BE2C (cell line): ENCODE measurements at places on chromosomes 7 and 10.
A peak's percentile ranks its signal among the peaks of the same experiment; 100 is the strongest.

DNA sequence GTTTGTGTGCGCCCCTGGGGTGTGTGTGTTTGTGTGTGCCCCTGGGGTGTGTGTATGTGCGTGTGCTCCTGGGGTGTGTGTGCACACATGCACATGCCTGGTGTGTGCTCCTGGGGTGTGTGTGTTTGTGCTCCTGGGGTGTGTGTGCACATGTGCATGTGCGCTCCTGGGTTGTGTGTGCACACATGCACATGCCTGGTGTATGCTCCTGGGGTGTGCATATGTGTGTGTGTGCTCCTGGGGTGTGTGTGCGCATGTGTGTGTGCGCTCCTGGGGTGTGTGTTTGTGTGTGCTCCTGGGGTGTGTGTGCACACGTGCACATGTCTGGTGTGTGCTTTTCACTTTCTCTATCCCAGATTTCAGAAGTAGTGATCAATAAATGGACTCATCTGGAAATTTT, 321.0 kb downstream of the WDR37 start:
- DNase-seq: no peak

GRCh38 chr7:67100956-67101361, 104.3 kb downstream of the TYW1 start:
- DNase-seq: no peak

DNA sequence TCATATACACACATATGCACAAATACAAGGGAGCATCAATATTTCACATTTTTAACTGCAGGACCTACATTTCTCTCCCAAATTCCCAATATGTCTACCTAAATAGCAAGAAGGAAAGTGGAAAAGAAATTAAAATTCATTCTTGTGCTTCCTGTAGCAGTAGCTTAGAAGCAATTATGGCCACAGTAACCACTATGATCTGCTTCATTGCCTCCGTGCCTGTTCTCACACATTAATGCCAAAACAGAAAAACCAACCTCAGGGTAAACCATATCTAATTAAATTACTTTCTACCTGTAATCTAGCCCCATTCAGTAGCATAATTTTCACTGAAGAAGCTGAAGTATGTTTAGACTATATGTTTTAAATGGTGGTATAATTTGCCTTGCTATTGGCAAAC, 55.2 kb downstream of the HYCC1 start:
- no peak for DNase-seq

- DNase-seq: no peak
These were observed 8.7 kb downstream of the ANKRD1 start for GRCh38 chr10:90912174-90912573.

GRCh38 chr10:33799281-33799943, 464.9 kb upstream of the NRP1 start:
- no peak for DNase-seq

DNA sequence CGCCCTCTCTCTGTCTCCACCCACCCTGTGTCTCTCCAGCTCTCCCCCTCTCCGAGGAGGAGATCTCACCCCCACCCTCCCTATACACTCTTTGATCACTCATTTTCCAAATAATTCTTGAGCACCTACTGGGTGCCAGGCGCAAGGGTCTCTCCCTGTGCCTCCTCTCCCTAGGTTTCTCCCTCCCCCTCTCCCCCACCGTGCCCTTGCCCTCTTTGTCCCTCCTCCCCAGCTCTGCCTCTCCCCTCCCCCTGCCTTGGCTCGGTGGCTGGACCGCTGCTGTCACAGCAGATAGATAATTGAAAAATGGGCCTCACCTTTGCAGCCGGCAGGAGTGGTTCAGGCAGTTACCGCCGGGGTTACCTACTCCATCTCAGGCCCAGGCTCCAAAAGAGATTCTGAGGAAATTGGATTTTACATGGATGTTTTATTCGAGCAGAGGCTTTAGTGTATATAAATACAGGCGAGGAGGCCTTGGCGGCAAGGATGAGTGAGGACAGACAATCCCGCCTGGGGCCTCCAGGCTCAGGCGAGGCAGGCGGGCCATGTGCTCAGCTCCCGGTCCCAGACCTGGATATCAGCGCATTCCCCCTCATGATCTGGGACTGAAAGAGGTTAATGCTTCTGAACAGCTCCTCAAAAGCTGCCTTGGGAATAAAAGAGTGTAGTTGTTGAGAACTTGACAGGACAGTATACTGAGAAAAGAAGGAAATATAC, 60.8 kb upstream of the BTRC start:
- DNase-seq: peak; percentile 73

DNA sequence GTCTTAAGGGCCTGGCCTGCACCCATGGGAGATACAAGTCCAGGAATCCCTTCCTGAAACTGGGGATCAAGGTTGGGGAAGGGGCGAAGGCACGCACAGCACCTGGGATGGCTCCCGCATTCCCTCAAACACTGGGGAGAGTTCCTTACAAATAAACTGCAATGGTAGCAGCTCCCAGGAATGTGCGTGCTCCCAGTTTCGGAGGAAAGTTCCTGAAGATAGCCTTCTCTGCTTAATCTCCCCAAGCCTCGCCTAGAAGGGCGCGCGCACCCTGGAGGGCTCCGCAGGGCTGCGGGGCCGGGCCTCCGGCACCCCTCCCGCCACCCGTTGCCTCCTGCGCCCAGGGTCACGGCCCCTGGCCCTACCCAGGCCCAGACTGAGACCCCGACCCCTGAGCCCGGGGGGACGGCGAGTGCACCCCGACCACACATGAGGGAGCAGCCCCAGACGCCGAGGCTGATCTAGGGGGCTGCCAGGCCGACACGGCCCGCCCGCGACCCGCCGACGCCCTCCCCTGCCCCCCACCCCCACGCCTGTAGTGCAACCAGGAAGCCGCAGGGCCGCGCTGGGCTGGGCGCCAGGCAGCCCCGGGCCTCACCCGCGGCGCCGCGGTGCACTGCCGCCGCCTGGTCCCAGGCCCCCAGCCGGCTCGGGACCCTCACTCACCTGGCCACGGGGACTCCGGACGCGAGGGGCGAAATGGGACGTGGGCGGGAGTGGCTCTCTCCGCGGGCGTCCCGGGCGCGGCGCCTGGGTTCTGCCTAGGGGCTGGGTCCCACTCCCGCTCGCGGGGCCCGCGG, 460 bp downstream of the ANXA11 start:
- peak; percentile 30 for DNase-seq

GRCh38 chr7:44293561-44294324, 31.7 kb downstream of the CAMK2B start:
- DNase-seq: peak; percentile 2

DNA sequence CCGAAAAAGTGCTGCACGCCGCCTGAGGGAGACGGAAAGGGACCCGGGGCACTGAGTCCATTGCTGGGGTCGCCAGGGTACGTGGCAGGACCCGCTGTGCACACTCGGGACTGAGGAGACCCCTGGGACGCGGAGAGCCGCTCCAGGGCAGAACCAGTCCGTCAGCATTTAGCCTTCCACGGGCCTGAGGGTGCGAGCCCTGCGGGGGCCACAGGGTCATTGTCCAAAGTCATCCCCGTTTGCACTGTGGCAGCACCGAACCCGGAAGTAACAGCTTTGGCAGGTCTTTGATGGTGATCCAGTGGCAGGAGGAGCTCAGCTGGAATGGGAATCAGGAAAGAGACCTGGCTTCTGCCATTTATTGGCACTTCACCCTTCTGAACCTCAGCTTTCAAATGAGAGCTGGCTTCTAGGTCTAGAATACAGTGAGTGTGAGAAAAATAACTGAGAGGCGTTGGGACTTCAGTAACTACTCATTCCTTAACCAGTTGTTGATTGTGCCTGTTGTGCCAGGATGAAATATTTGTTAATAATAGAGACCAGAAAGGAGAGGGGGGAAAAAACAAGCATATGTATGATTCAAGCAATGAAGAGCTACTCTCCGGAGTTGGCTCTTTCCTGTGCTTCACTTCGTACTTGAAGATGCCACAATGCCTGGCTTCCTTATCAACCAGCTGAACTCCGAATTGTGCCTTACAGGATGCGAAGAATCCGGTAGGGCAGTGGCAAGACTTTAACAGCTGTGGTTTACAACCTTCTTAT, 811 bp upstream of the ARHGAP12 start:
- peak; percentile 11 for DNase-seq

DNA sequence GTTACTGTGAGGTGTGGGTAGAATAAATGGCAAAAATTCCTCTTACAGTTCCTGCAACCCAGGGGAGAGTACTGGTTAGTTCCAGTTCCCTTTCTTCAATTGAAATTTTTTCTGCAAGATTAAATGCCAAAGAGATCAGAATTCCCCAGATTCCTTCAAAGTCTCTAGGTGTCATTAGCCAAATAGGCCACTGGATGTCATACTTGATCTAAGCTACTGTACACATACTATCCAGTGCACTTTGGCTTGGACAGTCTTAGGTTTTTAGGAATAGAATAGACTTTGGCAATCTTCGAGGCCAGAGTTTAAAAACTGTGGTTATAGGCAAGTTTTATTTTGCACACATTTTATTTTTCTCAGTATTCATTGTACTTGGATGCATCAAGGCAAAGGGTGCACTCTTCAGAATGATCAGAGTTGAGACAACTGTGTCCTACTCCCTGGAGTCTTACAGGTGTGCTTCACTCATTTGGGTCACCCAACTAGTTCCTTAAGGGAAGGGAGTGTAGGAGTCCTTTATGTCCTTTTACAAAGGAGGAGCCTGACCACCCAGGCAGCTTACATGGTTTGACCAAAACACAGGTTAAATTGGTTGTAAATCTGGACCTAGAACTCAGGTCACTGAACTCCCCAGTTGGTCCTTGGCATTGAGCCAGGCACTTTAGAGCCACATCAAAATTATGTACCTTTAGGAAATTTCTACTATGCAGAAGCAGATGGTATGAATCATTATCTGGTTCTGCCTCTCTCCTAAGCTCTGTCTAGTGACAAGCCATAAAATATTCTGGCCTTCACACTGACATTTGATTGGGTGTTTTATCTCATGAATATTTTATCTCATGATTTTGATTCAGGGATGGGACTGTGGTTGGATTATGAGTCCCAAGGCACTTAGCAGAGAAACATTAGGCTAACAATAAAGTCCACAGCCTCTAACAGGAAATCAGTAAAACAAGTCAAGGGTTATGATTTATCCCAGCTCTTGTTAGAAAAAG, 49.5 kb downstream of the ASAH2B start:
- no peak for DNase-seq

DNA sequence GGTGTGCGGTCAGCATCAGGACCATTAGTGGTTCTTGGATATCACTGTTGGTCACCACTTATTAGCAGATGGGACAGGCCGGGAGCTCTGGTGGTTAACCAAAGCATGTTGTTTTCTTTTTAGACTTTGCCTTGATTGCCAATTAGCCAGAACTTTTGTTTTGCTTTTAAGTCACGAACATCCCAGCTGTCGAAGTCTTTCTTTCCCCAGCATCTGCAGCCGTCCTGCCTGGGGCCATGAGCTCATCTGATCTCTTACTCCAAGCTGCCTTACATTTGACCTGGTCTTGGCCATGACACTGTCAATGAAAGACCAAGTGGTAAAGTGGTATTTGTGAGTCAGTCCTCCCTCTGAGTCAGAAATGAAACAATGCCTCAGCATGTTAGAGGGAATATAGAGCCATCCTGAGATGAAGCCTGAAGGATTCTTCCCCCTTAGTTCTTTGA, 53.9 kb upstream of the CREB5 start:
- DNase-seq: no peak

- DNase-seq: no peak
These were observed 115.7 kb downstream of the TPK1 start for GRCh38 chr7:144720149-144720548.

DNA sequence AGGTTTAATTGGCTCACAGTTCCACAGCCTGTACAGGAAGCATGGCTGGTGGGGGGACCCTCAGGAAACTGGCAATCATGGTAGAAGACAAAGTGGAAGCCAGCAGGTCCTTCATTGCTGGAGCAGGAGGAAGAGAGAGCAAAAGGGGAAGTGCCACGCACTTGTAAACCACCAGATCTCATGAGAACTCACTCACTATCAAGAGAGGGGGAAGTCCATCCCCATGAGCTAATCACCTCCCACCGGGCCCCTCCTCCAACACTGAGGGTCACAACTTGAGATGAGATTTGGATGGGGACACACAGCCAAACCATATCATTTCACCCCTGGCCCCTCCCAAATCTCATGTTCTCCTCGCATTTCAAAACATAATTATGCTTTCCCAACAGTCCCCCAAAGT, 171.9 kb upstream of the CACNA2D1 start:
- DNase-seq: no peak

- no peak for DNase-seq
These were observed 29.4 kb downstream of the CLRN3 start for GRCh38 chr10:127863231-127863825.

DNA sequence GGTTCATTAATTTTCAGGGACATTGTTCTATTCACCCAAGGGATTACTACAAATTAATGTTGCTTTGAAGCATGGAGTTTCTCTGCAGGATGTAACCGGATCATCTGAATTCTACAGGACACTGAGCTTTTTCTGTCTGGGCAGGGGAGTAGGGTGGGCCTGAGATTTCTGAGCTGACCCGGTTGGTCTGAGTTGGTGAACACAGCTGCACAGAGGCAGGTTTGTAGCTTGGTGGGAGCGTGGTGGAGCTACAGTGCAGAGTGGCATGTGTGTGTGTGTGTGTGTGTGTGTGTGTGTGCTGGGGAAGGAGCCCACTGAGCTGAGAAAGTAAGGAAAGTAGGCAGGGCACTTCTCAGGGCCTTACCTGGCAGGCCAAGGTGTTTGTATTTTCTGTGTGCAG, 62.6 kb downstream of the SH2D4B start:
- DNase-seq: no peak

DNA sequence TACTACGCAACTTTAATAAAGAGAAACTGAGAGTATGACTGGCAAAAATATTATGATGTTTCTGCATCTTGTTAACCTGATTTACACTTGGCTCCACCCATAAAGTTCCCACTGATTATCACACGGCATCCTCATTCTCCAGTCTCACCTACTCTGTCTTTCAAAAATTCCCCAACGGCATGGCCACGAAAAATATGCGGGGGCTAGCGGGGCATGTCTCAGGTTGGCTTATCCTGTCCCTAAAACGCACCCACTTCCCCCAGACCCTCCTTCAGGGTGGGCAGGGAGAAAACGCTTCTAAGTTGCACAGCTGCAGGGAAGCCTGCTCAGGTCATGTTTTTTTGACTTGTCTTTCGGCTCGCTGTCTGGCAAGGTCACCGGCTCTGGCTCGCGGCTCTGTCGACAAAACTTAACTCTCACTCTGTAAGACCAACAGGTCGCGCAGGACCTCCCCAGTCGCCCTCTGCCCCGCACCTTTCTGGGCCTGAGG, 3.8 kb downstream of the CDK6 start:
- DNase-seq: no peak

GRCh38 chr7:8305625-8306388, 43.8 kb upstream of the ICA1 start:
- no peak for DNase-seq

DNA sequence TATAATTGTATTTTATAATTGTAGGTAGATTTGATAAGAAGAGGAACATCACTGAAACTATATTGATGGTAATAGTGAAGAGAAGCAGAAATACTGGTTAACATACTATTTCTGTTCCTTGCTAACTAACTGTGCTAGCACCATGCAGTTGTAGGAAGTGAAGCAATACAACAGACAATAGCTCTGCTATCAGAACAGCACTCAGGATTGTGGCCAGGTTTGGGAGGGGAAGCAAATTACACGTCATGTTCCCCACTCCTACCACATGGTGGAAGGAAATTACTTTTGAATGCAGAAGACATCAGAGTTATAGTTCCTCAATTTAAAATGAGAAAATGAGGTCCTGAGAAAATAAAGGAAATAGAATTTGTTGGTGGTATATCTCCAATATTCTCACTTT, 151.1 kb downstream of the DGKB start:
- DNase-seq: no peak

- DNase-seq: no peak
These were observed 1.7 kb downstream of the FOXP2 start for GRCh38 chr7:114416129-114416990.

- DNase-seq: no peak
These were observed 15.0 kb upstream of the FAM24B start for GRCh38 chr10:122894261-122894944.
